ENCODE measurements at places on chromosomes 6 and 20.

DNA sequence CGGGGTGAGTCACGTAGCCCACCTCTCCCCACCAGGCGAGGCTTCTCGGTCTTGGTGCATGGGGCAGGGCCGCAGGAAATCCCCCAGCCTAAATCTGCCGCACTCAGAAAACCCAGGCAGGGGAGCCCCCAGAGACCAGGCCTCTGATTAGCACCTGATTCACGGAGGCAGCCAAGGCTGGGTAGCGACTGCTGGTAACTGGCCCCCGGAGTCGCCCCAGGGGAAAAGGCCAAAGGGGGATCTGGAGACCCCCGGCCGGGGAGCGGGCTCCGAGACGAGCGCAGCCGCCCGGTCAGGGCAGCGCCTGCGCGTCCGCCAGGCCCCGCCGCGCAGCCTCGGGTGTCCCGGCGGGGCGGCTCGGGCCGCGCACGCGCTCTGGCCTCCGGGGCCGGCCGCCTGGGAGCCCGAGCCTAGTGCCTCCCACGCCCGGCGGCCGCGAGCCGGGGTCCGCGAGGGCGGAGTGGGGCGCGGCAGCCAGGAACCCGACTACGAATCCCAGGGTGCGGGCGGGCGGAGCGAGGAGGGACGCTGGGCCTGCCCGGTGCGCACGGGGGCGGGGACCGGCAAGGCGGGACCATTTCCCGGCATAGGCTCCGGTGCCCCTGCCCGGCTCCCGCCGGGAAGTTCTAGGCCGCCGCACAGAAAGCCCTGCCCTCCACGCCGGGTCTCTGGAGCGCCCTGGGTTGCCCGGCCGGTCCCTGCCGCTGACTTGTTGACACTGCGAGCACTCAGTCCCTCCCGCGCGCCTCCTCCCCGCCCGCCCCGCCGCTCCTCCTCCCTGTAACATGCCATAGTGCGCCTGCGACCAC lies at the start of gene DUSP22:
DUSP22 (plus strand) TSS at position 791 of the 809 bp plus-strand sequence. CDS start 53 bp downstream, outside the sequence.
- DNase-seq: no peak

- no peak for DNase-seq
Observed at GRCh38 chr6:137873273-137873762, 6.3 kb downstream of the TNFAIP3 start.

DNA sequence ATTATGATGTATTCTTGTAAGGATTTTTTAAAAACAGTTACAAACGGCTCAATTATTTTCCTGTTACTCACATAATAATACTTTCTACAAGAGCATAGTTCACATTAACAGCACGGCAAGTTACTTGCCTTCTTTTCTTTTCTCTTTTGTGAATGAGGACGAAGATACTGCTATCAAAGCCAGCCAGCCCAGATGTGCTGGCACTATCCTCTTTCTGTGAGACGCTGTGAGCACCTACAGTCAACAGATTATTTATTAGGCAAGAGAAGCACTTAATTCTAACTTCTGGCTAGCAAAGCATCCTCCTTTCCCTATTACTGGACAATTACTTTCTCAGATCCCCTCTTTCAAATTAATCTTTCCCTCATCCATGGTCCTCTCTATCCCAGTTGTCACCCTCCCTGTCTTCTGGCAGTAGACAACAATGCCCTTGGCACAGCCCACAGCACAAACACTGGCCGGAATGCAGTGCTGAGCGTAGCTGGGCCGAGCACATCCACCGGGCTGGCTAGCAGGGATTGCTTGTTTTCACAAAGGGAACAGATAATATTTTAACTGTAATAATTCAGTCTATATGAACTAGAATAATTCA lies 262.1 kb downstream of the FOXC1 start:
- no peak for DNase-seq

GRCh38 chr20:34334654-34335407 lies 28.2 kb upstream of the ITCH start:
- no peak for DNase-seq

DNA sequence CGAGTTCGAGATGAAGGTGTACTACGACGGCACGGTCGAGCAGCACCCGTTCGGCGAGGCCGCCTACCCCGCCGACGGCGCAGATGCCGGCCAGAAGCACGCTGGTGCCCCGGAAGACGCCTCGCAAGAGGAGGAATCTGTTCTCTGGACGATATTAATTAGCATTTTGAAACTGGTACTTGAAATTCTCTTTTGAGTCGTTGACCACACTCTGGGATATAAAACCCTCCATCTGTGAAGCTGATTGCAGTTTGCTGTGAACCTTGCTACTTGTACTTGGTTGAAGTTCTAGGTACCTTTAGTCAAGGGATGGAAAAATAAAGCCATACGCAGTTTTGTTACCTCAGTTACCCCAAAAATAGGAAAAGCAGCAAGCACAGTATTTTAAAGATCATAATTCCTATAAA lies 917 bp downstream of the C6orf120 start:
- no peak for DNase-seq

DNA sequence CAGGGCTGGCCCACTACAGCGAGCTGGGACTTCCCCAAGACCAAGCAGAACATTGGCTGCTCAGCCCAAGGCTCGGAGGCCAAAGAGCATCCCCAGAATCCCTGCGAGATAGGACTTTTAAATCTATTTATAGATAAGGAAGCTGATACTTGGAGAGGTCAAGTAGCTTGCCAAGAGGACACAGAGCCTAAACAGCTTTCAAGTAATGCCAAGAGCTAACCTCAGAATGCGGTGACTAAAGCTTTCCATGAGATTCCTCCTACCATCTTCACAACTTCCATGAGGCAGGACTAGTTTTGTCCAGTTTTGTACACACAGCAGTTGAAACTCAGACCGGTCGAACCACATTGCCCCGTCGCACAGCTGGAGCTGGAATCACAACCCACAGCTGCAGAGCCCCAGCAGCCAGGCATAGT lies 168.1 kb upstream of the TOP1 start:
- DNase-seq: no peak

- DNase-seq: no peak
Observed at GRCh38 chr6:2763345-2763841, 1.8 kb upstream of the WRNIP1 start.

- no peak for DNase-seq
Observed at GRCh38 chr6:109420751-109421150, 19.7 kb downstream of the PPIL6 start.

- DNase-seq: no peak
Observed at GRCh38 chr6:13375360-13375878, 47.1 kb upstream of the TBC1D7 start.

- DNase-seq: no peak
Observed at GRCh38 chr20:32583581-32584070, 1.5 kb downstream of the NOL4L start.

- no peak for DNase-seq
Observed at GRCh38 chr20:896501-897025, 19.6 kb downstream of the ANGPT4 start.

- no peak for DNase-seq
Observed at GRCh38 chr6:99613409-99613704, 6.7 kb downstream of the PRDM13 start.

DNA sequence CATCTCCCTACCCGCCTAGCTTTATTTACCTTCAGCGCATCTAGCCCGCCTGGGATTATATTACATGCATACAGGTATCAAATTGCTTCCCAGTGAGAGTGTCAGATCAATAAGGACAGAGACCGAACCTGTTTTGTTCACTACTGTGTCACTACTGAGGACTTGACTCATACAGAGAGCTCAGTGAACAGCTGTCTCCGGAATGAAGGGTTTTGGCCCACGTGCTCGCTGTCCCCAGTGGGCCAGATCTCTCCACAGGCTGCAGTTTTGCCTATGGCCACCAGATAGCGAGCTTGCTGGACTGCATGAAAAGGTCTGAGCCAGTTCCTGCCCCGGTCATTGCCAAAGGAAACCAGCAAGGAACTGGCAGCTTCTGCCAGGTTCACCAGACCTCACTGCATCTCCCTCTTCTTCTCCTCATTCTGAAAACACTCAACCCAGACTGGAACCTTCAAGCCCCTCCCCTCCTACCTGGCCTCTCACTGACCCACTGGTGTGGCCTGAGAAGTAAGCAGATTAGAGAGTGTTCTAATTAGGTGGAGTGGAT lies 150.8 kb downstream of the ZMYND8 start:
- DNase-seq: no peak

DNA sequence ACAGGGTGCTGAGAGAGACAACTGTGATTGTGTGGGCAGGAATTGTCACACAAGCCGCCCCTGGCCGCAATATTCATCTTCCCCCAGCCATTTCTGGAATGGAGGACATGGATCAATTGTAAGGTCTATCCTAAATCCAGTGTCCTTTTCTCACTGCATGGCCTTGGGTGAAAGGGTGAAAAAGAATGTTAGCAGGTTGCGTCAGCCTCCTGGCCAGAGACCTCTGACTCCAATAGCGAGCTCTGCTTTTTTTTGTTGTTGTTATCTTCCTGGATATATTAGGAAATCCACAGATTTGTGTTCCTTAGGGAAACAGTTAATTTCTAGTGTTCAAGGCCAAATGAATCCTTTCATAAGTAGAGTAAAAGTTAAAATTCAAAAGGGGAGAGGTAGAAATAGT lies 47.1 kb upstream of the CD83 start:
- DNase-seq: no peak

DNA sequence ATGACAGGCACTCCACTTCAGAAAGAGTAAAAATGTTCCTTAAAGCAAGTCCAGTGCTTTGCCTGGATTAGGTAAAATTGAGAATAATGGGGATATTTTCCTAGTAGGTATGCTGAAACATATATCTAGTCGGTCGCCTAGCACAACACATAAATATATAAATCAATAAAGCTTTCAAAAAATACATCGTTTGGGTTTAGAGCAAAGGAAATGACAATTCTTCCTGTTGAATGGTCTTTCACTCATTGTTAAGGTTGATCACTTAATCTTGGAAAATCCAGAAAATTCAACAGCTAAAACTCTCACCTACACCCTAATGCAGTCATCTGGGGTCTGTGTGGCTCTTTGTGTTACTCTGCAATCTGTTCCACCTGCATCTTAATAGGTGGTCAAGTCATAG lies 13.9 kb downstream of the HAO1 start:
- DNase-seq: no peak

DNA sequence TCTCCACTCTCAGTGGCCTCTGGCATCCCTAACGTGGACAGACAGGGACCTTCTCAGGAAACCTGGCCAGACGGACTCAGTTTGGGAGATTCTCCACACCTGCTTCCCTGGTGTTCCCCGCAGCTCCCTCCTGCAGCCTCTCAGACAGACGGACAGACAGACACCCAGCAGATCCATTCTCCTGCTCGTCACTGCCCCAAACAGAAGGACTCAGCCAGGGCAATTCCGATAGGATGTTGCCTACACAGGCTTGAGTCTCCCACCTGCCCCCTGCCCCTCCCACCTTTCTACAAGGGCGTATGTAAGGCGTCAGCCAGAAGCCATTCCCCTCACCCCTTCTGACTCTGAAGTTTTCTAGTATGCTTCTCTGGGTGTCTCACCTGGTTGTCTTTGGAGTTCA lies 428 bp downstream of the CCM2L start:
- DNase-seq: no peak

DNA sequence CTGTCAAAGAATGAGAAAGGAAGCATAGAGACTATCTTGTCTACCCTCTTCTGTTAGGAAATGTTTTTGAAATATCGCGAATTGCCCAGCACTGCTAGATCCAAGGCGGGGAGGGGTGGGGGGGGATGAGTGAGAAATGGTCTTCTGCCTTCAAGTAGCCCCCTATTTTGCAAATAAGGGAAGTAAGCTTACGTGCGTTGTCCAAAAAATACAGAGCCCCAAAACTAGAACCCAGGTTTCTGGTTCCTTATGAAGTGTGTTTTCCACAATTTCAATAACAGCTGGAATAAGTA lies 923 bp upstream of the ILRUN start:
- no peak for DNase-seq

- no peak for DNase-seq
Observed at GRCh38 chr20:9632991-9633390, 118.6 kb downstream of the LAMP5 start.

DNA sequence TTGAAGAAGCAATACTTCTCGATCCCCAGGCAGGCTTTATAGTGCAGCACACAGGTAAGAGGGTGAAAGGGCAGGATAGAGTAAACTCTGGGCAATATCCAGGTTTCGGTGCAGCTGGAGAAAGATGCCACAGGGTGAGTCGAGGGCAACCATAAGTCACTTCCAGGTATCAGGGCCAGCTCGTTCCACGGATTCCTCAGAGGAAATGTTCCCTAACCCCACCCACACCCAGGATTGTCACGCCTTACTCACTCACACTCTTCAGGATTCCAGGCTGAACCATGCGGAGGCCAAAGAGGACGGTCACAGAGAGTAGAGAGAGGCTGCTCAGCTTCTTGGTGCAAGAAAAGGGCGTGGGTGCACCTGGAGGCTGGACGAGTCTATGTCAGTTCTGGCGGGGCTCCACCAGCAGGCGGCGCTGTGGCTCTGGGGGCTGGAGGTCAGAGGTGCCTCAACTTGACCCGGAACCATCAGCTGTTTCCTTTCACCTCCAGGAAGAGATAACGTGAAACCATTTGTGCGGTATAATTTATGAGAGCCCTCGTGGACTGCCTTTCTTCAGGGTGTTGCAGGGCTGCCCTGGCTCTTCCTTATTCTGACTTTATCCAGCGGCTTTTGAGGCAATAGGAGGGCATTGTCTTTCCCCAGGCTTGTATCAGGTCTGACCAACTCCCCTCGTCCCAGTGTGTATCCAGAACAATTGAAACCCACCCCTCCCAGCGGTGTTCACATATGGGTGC lies 14.5 kb upstream of the WFDC12 start:
- DNase-seq: no peak

DNA sequence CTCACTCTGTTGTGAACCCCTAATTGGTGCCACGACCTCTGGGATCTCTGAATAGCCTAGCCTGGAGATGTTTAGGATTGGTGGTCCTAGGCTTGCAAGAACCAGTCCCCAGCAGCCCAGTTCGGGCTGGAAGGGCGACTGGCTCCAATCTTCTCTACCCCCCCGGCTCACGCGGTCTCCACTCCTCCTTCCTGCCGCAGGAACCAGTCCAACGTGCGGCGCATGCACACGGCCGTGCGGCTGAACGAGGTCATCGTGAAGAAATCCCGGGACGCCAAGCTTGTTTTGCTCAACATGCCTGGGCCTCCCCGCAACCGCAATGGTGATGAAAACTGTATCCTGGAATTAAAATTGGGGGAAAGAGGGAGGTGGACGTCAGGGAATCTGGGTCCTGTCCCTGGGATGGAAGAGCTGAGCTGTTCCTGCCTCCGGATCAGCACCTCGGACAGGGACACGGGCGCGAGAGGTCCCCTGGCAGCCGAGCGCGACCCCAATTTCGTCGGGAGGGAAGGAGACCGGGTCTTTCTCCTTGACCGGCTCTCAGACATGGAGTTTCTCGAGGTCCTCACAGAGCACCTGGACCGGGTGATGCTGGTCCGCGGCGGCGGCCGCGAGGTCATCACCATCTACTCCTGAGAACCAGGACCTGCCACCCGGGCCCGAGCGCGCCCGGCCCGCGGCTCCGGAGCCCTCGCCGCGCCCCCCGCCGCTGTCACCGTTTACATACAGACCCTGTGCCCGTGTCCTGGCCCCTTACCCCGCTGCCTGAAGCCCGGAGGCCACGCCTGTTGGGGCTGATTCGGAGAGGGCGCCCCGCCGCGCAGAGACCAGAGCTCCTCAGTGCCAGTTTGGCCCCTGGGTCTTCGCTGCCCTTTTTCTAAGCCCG lies 28.2 kb downstream of the SLC12A5 start:
- DNase-seq: no peak

DNA sequence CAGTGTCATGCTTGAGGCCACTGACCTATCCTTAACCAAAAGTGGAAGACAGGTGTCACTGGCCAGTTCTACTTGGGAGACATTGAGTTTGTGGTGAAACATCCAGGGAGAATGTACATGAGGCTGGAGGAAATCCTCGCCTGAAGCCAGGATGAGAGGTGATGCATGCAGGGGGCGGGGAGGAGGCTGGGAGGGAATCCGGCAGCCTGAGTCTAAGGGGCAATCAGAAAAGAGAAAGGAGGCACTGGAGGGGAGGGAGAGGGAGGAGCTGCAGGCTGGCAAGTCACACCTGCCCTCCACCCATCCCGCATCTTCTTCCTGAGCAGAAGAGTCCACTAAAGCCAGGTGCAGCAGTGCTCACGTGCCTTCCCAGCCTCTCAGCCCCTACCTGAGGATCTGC lies 14.9 kb upstream of the DDO start:
- DNase-seq: no peak
